Esophagus muscularis mucosa (tissue), 4 donors: ENCODE measurements at places on chromosomes 13 and 19. TPM values are rescaled to one million over a fixed set of nuclear protein-coding genes. Genes with fewer than 3 reads are reported as not detected.

The GSX1 gene
- total RNA-seq, result not detected

DNA sequence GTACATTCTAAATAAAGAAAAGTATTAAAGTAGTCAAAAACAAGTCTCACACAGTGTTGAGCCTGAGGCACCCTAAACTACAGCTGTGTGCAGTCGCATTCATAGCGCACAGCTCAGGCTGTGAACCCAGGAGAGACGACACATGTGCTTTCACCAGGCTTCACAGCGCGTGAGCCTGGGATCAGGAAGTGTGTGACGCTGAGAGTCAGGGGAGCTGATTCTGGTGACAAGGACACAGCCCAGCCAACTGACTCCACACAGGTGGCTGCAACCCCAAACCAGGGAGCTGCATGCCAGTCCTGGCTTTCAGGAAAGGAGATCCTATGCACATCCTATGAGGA lies 41.6 kb downstream of the COL4A1 start:
- peak; percentile 78 for DNase-seq

- DNase-seq, result no peak
Observed at GRCh38 chr13:110347535-110348308, 40.6 kb downstream of the COL4A2 start.

- no peak for DNase-seq
Observed at GRCh38 chr19:40740747-40741146, 9.5 kb downstream of the ACTMAP start.

GRCh38 chr13:89052699-89053098 lies 1381.5 kb downstream of the SLITRK5 start:
- DNase-seq, result no peak

GRCh38 chr13:77800219-77800618 lies 102.7 kb downstream of the SLAIN1 start:
- DNase-seq, result no peak

GRCh38 chr19:30288911-30289310 lies 83.3 kb upstream of the ZNF536 start:
- DNase-seq, result no peak

The SERP2 gene
- total RNA-seq, result 8.9 TPM

GRCh38 chr13:110326263-110326904 lies 19.3 kb downstream of the COL4A2 start:
- no peak for DNase-seq

The CGB8 gene
- not detected for total RNA-seq

DNA sequence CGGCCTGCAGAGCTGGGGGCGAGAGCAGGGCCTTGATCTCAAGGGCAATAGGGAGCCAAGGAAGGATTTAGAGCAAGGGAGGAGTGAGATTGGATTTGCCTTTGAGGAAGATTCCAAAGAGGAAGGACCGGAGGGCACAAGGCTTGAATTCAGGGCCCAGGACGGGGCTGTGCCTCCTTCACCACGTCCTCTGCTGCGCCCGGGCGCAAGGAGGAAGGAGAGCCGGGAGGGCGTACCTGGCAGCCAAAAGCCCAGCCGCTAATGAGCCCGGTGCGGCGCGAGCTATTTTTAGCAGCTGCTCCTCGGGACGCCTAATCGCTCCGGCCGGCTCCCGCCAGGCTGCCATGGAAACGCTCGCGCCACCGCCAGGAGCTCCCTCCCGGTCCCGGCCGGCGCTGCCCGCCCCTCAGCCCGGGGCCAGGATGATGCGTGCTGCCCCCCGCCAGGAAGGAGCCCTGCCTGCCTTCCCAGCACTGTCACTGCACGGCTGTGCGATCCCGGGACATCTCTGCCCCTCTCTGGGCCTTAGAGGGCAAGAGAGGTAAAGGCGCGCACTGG lies 31.3 kb downstream of the TINCR start:
- DNase-seq, result no peak

- DNase-seq, result no peak
Observed at GRCh38 chr19:1153891-1154730, 20.0 kb downstream of the SBNO2 start.

- DNase-seq, result no peak
Observed at GRCh38 chr13:113941571-113942191, 32.2 kb downstream of the C13orf46 start.

The SIGLEC8 gene
- total RNA-seq, result 0.86 TPM

- DNase-seq, result peak; percentile 45
Observed at GRCh38 chr13:25180775-25181537, 8.9 kb upstream of the AMER2 start.

GRCh38 chr19:33997690-33998089 lies 174.6 kb upstream of the LSM14A start:
- DNase-seq, result no peak
